ENCODE measurements at places on chromosomes 1 and 21.

DNA sequence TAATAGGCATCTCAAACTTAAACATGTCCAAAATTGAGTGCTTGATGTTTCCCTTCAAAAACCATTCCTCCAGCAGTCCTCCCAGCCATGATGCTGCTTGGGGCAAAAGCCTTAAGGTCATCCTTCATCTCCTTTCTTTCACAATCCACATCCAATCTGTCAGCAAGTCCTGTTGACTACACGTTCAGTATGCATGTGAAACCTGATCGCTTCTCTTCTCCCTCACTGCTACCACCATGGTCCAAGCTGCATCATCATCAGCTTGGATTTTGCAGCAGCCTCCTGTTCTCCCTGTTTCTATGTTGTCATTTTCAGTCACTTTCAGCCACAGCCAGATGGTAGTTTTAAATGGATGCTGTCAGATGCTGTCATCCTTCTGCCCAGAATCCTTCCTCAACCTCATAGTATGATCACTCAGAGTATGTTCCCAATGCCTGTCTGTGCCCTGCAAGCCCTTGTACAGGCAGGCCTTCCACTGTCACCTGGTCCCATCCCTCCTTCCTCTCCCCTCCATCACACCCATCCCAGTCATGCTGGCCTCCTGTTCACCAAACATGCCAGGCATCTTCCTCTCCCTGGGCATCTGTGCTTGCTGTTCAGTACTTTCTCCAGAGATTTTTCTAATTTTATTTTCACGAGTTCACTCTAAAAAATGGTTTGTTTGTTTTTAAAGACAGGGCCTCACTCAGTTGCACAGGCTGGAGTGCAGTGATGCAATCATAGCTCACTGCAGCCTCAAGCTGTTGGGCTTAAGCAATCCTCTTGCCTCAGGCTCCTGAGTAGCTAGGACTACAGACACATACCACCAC is 66.0 kb downstream of the SYDE2 start:
- DNase-seq: no peak

DNA sequence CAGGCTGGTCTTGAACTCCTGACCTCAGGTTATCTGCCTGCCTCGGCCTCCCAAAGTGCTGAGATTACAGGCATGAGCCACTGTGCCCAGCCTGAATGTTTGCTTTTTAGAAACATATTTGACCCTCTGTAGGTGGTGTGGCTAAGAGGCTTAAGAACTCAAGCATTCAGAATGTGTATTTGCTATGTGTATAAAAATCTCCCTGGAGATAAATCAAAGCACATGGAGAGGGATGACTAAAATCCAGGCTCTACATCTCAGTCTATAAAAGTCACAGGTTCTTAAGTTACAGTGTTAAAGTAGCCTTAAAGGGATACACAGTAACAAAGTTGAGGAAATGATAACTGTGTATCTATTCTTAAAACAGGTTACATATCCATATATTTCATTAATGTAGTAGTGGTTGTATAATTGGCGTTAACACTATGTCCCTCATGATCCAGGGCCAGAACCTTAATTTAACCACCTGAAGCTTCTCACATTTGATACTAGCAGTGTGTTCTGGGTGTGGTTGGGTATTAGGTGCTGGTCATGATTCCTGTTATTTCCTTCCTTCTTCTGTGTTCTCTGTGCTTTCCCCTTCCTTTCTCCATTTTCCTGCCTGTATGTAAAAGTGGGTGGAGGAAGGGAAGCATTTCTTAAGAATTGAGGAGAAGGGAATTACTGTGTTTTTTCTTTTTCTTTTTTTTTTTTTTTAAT is 16.2 kb downstream of the GIPC2 start:
- DNase-seq: no peak

GRCh38 chr1:55081905-55082296 is 42.6 kb downstream of the PCSK9 start:
- no peak for DNase-seq

DNA sequence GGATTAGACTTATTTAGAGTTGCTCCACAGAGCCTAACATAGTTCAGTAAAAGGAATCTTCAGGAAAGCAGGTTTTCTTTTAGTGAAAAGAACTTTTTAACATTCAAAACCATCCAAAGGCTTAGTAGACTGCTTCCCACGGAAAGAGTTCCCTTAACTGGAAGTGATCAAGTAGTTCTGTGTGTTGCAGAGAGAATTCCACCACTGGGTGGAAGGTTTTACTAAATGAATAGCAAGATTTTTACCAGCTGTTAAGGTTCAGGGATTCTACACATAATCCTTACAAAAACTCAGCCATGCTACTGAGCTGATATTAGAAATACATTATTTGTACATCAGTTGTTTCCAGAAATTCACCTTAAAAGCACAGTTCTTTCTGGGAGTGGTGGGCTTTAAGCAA is 119.7 kb downstream of the GDAP2 start:
- no peak for DNase-seq

DNA sequence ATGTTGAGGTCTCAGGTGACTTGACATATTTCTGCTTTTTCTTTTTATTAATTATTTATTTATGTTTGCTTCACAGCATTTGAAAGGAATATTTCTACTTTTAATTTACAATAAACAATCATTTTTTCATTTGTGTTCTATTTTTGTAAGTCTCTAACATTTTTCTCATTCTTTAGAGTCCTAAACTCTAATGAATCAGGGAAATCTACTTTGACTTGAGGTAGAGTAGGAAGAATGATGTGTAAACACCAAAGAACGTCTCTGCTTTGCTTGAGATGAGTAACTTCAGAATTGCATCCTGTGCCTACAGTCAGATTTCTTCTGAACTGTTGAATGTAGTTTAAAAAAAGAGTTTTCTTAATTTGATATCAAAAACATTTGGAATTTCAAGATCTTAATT is 65.2 kb downstream of the CNST start:
- no peak for DNase-seq

GRCh38 chr1:42145764-42146625 is 7.2 kb upstream of the GUCA2B start:
- DNase-seq: peak; percentile 45

- no peak for DNase-seq
Observed at GRCh38 chr21:36035381-36035791, 24.9 kb downstream of the SETD4 start.

DNA sequence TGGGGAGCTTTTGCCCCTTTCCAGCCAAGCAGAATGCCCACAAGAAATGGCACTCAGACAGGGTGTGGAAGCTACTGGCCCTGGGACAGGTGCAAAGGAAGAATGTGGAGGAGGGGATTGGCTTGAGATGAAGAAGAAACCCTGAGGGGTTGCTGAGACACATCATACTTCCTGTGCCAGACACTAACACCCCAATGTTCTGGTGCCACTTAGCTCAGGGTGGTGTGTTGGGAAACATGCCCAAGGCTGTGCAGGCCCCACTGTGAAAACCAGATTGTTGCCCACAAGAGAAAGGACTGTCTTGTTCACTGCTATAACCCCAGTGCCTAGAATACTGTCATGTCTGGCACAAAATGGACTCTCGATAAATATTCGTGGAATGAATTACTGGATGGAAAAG is 9.9 kb upstream of the PAQR6 start:
- DNase-seq: no peak

DNA sequence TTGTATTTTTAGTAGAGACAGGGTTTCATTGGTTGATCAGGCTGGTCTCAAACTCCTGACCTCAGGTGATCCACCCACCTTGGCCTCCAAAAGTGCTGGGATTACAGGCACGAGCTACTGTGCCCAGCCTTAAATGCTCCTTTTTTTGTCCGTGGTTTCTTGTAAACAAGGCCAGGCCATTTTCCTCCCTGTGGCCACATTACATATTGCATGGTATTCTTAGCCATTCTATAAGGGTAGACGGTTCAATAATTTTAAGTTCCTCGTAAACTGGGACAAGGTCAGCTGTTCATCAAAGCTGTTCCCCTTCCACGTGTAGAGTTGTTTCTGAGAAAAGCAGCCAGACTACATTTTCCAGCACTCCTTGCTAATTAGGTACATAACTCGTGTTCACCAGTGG is 10.3 kb upstream of the LUZP1 start:
- no peak for DNase-seq

DNA sequence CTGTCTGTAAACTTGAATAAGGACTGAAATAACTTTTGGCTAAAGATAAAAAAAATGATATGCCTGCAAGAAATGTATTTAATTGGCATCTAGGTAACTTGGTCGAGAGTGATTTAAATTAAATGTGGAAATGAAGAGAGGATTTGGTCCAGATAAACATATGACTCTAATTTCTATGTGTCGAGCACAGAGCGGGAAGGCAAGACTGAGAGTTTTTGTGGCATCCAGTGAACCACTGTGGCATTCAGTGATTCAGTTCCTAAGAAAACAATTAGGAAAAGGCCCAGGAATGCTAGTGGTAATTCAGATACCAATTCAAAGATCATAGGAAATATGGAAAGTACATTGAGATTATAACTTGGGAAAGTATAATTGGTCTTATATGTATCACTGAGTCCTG is 39.6 kb downstream of the PDE4B start:
- no peak for DNase-seq

- no peak for DNase-seq
Observed at GRCh38 chr1:218584418-218585155, 239.5 kb downstream of the TGFB2 start.

DNA sequence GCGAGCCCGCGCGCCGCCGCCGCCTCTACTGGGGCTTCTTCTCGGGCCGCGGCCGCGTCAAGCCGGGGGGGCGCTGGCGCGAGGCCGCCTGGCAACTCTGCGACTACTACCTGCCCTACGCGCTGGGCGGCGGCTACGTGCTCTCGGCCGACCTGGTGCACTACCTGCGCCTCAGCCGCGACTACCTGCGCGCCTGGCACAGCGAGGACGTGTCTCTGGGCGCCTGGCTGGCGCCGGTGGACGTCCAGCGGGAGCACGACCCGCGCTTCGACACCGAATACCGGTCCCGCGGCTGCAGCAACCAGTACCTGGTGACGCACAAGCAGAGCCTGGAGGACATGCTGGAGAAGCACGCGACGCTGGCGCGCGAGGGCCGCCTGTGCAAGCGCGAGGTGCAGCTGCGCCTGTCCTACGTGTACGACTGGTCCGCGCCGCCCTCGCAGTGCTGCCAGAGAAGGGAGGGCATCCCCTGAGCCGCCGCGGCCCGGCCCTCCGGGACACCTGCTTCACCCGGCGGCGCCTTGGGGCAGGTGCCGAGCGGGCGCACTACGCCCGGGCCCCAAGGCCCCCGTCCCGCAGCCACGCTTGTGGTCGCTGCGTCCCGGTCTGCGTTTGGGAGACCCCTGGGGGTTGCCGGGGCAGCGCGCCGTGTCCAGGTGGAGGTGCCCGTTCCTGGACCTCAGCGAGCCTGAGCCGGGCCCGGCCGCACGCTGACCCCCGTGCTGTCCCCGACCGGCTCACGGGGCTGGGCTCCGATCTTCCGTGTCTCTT is 944 bp downstream of the B3GALT6 start:
- DNase-seq: no peak

DNA sequence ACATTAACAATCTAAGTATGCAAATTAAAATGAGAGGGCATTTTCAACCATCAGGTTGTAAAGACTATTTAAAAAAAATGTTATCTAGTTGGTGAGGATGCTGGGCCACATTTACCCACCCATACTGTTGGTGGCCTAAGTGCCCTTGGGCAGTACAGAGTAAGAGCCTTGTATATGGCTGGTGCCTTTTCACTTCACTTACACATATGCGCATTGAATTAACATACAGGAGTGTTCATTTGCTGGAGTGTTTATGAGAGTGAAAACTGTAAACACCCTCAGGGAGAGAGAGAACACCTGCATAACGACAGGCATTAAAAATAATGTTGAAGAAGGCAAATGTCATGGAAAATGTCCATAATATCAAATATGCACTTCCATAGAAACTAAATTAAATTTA is 427.1 kb downstream of the PCP4 start:
- DNase-seq: no peak

GRCh38 chr1:213982672-213983492 is 4.9 kb upstream of the PROX1 start:
- DNase-seq: no peak

- no peak for DNase-seq
Observed at GRCh38 chr1:203058676-203058935, 27.2 kb downstream of the MYOG start.

DNA sequence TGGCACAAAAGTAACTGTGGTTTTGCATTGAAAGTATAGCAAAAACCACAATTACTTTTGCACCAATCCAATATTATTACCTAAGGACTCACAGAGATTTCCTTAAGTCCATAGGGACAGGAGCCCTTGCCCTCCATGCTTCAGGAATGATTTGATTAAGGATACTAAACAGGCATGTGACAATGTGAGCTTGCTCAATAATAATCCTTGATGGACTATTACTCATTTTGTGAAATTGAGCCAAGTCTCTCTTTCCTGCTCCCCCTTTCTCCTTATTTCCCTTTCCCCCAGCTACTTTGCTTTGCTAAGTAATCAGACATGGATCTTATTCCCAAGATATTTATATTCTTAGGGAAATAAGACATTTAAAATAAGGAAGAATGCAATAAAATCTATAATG is 21.6 kb upstream of the RGL1 start:
- DNase-seq: no peak

DNA sequence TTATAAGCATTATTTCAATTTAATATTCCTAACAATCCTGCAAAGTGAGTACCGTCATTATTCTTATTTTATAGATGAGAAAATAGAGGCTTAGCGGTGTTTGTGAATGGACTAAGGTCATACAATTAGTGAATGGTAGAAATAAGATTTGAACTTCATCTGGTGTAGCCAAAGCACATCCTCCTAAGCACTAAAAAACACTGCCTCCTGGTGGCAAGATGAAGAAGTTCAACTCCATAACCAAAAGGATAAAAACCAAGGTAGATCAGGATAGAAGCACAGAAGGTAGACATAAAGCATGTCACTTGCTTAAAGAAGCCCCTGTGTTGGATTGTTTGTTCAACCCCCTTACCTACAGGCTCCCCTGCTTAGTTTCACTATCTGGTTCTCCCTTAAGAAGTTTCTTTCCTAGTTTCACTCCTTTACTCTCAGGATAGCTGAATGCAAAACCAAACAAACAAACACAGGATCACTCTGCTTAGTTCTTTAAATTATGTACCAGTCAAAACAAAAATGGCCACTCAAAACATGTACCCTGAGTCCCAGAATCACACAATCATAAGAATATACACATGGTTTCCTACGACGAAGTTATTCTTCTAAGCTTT is 12.7 kb upstream of the AIM2 start:
- DNase-seq: no peak

DNA sequence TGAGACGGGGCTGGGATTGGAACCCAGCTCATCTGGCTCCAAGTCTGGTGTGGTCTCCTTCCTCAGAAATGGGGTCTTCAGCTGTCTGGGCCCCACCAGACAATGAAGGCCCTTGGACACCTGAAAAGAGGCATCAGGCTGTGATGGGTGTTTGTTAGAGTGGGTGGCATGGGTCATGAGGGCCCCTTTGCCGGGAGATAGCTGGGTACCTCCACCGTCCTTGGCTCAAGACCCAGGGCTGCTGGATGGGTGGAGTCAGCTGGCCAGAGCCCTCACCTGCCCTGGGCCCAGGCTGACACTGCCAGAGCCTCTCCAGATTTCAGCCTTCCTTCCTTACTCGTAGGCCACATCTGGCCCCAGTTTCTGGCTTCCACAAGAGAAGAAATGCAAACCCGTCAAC is 13.4 kb upstream of the TTC22 start:
- no peak for DNase-seq

- DNase-seq: no peak
Observed at GRCh38 chr1:99003581-99004253, 944 bp downstream of the PLPPR5 start.

Measured in RWPE2 (cell line).